ENCODE measurements at places on chromosomes 1 and 21.

GRCh38 chr1:236522937-236523703 lies 662 bp upstream of the LGALS8 start:
- DNase-seq, result no peak

DNA sequence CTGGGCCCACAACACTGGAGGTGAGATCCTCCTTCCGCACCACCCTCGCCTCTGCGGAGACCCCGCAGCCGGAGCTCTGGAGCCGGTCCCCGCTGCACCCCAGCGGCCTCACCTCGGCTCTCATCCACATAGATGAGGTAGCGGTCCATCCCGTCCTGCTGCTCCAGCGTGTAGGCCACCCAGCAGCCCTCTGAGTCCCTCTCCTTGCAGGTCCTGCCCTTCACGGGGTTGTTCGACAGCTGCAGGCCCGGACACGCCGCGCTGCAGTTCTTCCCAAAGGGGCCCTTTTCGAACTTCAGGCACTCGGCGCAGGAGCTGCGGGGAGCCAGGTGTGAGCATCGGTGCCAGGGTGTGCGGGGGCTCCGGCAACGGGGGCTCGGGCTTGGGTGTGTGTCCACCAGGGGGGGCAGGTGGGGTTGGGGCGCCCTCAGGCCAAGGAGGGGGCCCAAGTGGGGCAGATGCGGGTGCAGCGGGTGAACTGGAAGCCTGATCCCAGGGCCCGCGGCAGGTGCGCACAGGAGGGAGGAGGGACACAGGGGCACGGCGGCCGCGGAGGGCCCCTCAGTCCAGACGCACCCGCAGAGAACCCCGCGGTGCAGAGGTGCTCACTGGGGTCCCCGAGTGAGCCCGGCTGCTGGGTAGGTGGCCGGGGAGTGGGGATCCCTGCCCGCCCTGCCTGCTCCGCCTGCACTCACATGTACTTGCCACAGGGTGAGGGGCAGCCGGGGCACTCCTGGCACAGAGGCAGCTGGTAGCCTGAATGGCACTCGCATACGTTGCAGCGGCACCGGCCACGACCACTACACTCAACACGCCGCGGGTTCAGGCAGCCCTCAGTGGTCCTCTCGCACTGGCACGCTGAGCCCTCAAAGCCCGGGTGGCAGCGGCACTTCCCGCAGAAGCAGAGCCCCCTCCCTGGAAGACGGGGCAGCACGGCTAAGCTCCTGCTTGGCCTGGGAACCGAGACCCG lies 15.4 kb upstream of the PTTG1IP start:
- no peak for DNase-seq

- no peak for DNase-seq
Measured at GRCh38 chr1:87410776-87411480, 82.2 kb downstream of the LMO4 start.

GRCh38 chr1:72197786-72198185 lies 84.6 kb downstream of the NEGR1 start:
- DNase-seq, result no peak

DNA sequence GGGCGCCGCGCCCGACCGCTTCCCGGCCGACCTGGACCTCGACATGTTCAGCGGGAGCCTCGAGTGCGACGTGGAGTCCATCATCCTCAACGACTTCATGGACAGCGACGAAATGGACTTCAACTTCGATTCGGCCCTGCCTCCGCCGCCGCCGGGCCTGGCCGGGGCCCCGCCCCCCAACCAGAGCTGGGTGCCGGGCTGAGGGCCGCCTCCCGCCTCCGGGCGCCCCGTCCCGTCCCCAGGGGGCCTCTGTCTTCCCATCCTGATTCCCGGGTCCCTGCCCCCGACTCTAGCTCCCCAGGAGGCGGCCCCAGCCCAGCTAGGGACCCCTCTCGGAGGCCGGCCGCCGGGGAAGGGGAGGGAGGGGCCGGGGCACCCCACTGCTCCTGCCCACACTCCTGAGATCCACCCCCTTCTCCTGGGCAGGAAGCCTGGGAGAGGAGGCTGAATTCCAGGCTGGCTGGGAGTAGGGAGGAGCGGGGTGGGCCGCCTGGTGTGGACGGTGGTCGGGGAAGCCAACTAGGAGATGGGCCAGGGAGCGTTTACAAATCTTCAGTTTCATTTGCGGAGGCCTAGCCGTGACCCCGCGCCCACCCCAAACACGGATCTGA lies 21.4 kb downstream of the FOXO6 start:
- DNase-seq, result no peak

DNA sequence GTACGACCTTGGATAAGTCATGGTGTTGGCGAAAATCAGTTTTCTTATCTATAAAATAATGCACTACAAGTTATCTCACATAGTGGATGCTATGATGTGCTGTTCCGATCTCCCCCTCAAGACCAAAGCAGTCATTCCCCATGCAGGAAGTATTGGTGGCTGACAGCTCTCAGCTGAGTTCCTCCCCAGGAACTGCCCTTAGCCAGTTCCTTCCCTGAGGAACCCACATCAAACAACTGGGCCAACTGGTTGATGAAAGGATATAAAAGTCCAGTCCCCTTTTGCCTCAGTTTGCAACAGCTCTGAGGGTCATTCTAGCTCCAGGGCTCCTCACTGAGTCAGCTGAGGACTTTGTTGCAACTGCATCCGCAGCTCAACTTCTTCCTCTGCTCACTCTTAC lies 16.1 kb upstream of the SLAMF1 start:
- DNase-seq, result no peak

GRCh38 chr1:76627498-76627897 lies 239.8 kb upstream of the ST6GALNAC5 start:
- no peak for DNase-seq

DNA sequence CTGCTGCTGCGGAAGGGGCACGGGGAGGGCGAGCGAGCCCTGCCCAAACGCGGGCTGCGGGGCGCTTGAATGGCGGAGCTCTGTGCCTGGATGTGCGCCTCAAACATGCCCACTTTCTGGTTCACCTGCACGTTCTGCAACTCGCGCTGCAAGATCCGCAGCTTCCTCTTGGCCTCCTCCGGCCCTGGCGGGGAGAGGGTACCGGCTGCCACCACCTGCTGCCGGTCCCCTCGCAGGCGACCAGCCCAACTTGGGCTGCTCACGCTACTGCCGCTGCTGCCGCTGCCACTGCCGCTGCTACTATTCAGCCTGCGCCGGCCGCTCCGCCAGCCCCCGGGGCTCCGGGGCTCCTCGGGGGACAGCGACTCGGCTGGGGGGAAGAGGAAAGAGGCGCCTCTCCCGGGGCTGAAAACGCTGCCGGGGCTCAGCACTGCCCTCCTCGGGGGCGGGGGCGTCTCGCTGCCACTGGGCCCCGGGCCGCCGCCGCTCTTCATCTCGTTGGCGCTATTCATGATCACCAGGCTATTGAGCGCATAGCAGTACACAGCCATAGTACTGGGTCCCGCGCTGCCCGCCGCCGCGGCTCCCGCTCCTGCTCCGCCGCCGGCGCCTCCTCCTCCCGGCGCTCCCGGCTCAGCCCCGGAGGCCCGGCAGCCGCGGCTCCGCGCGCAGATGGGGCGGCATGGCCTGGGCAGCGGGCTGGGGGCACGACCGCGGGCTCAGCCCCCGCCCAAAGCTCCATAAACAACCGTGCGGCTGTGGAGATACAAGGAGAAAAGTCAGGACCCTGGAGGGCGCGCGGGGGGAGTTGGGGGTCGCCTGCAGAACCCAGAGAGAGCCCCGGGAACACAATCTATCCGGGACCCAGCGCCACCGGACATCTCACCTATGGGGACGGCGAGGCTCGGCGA lies 1.9 kb downstream of the ITPKB start:
- peak; percentile 62 for DNase-seq

GRCh38 chr1:183630748-183631147 lies 4.8 kb downstream of the ARPC5 start:
- peak; percentile 88 for DNase-seq

GRCh38 chr1:14267991-14268390 lies 330.5 kb upstream of the KAZN start:
- no peak for DNase-seq

DNA sequence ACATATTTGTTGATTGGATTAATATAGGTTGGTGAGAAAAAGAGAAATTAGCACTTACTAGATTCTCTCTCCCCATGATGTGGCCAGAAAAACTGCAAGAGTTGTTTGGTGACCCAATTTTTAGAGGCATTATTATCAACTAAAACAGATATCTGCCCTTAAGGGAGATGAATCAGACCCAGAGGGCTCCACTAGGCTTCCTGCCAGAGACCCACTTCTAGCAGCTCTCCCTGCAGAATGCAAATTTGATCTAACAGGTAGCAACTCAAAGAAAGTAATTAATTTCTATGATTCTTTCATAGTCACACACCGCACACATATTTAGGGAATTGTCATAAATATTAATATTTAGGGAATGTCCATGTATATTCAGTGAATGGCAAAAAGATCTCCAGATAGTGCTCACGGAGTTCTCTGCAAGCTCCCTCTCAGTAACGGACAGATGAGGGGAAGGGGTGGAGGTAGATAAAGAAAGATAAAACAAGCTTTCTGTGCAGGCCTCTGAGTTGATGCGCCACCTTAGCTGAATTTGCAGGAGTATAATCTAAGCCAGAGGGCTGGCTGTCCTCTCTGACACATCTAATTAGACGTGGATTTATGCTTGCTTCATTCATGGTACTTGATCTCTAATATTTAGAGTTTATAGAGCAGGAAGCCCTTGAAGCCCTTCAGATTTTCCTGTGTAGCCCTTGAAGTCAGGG lies 84.1 kb upstream of the CCDC190 start:
- DNase-seq, result peak; percentile 66

- DNase-seq, result no peak
Measured at GRCh38 chr1:22694172-22694571, 16.5 kb upstream of the EPHB2 start.

GRCh38 chr1:153776845-153777370 lies 1.7 kb downstream of the SLC27A3 start:
- no peak for DNase-seq

DNA sequence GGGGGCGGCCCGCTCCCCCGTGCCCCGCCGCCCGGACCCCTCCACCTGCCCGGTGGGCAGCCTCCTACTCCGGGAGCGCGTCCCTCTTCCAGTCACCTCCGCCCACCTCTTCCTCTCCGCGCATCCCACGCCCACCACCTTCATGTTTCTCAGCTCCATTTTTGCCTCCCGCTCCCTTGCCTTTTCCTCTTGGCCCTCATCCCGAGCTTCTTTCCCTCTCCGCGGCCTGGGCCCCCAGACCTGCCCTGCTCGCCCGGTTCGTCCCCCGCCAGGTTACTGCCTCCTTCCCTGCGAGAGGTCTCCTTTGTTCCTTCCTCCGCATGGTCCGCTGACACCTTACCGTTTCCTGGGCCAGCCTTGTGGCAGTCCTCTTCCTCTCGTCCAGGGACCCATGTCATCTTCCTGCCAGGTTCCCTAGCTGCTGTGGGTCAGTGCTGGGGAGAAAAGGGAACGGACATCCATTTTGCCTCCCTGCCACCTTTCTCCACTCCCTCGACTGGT lies 563 bp downstream of the QSOX1 start:
- peak; percentile 59 for DNase-seq

DNA sequence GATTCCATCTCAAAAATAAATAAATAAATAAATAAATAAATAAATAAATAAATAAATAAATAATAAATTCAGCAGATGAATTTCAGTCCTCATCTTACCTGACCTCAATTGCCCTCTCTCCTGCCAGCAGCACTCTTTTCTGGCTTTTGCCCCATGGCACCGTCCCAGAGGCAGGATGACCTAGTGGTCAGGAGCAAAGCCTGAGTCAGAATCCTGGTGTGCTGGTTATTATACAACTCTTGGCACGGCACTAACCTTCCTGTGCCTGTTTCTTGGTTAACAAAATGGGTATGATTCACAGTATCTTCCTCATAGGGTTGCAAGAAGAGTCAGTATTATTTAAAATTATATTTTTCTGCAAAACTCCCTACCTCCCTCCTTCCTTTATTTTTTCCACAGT lies 43.0 kb downstream of the NKAIN1 start:
- DNase-seq, result no peak

GRCh38 chr1:21743476-21743875 lies 39.5 kb downstream of the USP48 start:
- DNase-seq, result no peak

DNA sequence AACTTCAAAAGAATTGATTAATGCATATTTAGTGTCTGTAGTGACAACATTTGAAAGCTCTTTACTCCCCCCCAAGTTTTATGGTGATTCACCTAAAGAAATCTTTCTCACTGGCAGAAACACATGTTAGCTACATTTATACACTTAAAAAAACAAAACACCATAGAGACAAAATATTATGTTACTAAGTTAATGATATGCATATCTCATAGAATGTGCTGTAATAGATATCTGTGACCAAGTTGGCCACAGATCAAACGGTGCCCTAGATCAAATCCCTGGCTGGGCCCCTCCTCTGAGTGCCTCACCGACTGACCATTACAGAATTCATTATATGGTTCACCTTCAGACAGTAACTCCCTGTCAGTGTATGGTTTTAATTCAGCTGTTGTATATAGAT lies 322.1 kb upstream of the LYPLAL1 start:
- no peak for DNase-seq

DNA sequence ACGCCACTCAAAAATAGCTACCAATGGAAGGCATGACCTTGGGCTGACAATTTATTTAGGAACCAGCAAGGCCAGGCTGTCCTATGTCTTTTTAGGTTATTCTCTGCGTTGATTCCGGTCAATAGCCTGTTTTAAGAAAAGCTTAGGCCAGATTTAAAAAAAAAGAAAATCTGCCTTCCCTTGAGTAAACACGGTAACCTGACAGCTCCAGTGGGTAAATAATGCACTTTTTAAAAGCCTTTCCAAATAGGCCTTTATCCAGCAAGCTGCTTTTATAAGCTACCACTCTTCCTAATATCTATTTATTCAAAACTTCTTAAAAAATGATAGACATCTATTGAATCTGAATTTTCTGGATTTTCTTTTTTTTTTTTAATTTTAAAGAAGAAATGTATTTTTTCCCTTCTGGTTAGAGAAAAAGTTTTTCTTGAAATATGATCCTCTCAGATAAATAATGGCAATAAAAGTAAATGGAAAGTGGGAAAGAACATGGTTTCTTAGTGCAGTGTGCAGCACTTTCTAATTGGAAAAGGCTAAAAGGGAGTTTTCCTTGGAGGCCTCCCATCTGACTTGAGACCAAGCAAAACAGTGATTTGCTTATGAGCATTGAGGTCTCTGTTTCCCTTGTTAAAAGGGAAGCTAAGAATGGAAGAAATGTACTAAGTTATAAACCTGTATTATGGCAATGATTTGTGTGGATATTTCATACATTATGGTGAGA lies 281.0 kb upstream of the RUNX1 start:
- DNase-seq, result no peak

- no peak for DNase-seq
Measured at GRCh38 chr1:217881131-217881543, 250.0 kb downstream of the SPATA17 start.

DNA sequence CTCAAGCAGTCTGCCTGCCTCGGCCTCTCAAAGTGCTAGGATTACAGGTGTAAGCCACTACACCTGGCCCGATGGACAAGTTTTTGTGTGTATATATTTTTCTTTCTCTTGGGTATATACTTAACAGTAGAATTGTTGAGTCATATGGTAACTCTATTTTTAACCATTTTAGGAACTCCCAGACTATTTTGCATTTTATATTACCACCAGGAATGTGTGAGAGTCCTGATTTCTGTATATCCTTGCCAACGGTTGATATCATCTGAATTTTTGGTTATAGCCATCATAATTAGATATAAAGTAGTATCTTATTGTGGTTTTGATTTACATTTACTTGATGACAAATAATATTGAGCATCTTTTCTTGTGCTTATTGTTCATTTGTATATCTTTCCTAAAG lies 20.7 kb downstream of the FNBP1L start:
- no peak for DNase-seq
